Fibroblast of the aortic adventitia (primary cell): ENCODE measurements at places on chromosomes 6 and 20. TPM values are rescaled to one million over a fixed set of nuclear protein-coding genes. Genes with fewer than 3 reads are reported as not detected.

Gene TRMT11
- total RNA-seq = 30.5 and 54.0 TPM in 2 replicates

Gene REV3L
- total RNA-seq = 77.4 and 106 TPM in 2 replicates

Gene GNAS-AS1
- 0.25 and 0.81 TPM in 2 replicates for total RNA-seq

Gene ZC2HC1B
- not detected in 2 replicates for total RNA-seq

Gene DDR1
- 7.7 and 41.9 TPM in 2 replicates for total RNA-seq

GRCh38 chr6:97462031-97462430, 179.0 kb upstream of the MMS22L start:
- peak; percentile 1 for DNase-seq

DNA sequence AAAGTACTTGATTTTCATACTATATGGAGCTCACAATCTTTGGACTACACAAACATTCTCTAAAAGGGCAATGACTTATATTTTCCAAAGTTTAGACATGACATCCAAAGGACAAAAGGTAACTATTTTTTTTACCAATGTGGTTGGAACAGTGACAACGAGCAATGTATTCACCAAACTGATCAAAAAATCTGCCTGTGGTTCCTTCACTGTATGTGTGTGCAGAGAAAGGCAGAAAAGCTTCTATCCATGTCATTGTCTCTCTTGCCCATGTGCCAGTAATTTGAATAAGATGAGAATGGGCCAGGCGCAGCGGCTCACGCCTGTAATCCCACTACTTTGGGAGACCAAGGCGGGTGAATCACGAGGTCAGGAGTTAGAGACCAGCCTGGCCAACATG, 25.5 kb downstream of the MCUR1 start:
- no peak for DNase-seq

GRCh38 chr6:65638047-65638831, 68.8 kb downstream of the EYS start:
- no peak for DNase-seq

GRCh38 chr20:58069207-58069606, 159.2 kb downstream of the ANKRD60 start:
- no peak for DNase-seq

DNA sequence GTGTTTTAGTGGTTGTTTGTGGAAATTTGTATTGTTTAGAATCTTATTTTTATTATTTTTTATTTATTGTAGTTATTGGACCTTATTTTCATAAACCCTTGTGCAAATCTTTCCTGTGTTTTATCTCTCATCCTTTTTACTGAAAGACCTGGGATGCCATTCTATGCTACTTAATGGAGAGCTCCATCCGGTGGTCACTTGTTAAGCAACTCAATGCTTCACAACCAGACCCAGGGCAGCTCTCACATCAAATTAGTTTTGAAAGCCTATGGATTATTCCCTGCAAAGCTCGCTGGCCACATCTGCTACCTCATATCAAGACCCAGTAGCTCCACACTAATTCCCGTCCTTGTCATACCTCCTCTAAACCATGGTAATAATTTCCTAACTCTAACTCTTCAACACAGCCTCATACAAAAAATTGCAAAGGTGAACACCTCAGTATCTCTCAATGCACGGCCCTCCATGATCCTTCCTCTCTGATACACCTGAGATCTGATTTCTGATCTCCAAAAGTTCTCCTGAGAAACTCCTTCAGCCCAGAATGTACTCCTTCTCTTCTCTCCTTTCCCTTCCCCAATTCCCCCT, 296.6 kb upstream of the MANEA start:
- DNase-seq = peak; percentile 2

- DNase-seq = no peak
Measured at GRCh38 chr6:150139533-150139932, 3.3 kb upstream of the PPP1R14C start.

DNA sequence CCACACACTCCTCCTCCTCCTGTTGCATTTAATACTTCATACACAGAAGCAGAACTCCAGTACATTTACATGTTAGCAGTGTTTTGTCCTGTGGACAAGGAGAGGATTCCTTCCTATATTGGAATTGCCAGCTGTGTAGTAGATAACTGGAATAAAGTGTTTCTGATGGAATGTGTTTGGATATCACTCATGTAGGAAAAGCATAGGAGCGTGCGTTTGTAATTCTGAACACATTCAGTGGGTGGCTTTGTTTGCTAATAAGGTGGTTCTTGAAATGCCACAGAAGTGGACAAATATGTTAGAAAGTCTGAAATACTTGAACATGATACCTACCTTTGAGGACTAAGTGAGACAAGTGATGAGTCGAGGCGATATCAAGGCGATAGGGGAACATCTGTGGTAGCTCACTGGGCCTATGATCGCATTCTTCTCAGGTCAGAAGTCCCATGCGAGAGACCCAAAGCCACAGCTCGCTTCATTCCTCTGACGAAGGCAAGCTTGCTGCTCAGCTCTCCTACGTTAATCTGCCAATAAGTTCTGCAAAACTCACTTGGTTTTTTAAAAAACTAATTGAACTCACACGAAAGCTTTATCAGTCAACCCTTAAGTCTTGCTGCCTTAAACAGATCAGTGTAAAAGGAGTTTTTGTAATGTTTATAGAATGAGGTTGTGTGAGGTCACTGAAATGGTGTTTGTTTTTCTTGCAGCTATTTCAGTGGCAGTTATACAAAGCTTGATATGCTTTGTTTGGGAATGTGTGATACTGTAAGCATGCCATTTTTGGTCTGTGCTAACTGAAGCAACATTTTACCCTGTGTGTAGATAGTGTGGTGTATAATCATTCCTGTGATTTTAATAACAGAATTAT, 159.9 kb downstream of the SOX4 start:
- peak; percentile 88 for DNase-seq
